Activated CD4-positive, alpha-beta T cell treated with anti-CD3 and anti-CD28 coated beads, Interleukin-2, amount 50 U/mL, for 48 hours (primary cell): ENCODE measurements at places on chromosomes 13 and 19.
A peak's percentile ranks its signal among the peaks of the same experiment; 100 is the strongest.

- no peak for DNase-seq
These were observed 178.8 kb upstream of the TMTC4 start for GRCh38 chr13:100853434-100853833.

GRCh38 chr13:104473936-104474335 is 1407.7 kb upstream of the SLC10A2 start:
- DNase-seq = no peak

- no peak for DNase-seq
These were observed 237.6 kb downstream of the LACC1 start for GRCh38 chr13:44117351-44117750.

DNA sequence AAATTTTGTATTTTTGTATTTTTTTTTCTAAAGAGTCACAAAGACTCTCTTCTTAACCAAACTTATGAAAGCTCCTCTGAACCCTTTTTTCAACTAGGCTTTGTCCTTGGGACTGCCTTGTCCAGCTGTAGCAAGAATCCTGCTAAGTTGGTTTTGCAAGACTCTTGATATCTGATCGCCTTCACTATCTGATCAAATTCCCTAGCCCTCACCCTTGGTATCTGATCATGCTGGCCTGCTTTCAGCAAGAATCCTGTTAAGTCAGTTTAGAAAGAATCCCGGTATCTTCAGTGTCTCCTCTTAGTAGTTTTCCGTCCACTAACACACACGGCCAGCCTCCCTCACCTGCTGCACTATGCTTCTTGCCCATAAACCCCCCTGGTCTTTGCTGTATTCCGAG is 1.9 kb upstream of the SIGLEC5 start:
- no peak for DNase-seq

DNA sequence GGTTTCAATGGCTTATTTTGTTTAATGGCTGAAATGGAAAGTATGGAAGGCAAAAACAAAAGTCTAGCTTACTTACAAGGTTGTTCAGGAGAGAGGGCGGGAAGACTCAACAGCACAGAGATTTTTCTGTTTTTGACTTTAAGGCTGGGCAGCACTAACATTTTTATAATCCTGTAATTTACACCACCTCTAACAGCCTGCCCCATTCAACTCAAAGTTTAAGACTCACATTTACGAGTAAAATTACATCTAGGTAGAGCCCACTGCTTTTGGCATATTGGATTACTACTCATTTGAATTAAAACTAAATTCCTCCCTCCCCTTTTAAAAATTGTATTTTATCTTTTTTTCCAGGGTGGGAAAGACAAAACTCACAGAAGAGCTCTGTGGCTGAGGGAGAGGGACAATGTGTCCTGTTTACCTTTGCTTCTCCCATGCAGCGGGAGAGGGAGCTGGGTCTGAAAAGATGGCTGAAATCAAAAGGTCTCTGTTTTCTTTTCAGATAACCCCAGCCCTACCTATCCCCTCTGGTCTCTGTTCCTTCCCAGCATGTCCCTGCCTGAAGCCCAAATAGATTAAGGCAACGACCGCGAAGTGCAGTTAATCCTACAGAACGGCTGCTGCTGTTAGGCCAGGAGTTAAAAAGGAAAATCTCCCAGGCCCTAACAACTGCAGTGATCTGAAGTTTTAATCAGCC is 6.6 kb downstream of the EFNB2 start:
- no peak for DNase-seq

DNA sequence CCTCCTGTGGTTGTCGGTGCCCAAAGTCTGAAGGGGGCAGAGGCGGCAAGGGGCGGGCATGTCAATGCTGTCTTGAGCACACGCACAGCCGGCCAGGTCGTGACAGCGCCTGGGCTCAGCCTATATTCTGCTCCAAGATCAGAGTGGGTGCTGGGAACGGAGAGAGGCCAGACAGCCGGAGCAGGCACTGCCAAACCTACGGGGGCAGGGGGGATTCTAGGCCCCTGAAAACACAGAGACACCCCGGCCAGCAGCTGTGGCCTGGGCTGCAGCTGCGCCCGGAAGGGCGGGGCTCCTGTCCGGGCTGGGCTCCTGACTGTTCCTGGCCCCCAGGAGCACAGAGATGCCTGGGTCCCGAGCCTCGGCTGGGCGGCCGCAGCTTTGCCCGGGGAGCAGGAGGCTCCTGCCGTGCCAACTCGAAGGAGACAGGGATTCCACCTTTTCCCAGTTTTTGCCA is 2662.9 kb upstream of the PCDH20 start:
- DNase-seq = no peak

DNA sequence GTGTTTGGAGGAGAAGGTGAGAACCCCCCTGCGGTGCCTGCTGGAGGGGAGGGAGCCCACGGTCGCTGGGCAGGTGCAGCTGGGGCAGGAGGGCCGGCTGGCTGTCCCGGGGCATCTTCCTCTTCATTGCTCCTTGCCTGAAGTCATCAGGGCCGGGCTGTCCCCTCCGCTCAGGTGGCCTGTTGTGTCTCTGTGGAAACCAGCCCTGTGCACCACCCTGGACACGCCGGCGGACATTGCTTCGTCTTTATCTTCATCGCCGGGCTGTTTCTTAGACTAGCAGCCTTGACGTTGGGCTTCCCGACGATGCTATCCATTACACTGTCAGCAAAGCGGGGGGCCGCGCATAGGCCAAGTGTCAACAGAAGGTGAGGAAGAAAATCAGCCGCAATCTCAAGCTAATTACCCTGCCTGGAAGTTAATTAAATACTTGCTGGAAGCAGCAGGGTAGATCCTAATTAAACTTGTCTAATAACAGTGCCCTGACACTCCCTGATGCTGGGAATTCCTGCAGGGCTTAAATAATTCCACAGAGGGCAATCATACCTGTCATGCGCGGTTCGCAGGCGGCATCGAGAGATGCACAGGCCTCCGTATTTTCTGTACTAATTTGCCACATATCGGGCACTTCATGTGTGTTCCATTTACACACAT is 111.4 kb upstream of the SOX1 start:
- DNase-seq = no peak

- no peak for DNase-seq
These were observed 51.5 kb downstream of the SKA3 start for GRCh38 chr13:21124852-21125251.

DNA sequence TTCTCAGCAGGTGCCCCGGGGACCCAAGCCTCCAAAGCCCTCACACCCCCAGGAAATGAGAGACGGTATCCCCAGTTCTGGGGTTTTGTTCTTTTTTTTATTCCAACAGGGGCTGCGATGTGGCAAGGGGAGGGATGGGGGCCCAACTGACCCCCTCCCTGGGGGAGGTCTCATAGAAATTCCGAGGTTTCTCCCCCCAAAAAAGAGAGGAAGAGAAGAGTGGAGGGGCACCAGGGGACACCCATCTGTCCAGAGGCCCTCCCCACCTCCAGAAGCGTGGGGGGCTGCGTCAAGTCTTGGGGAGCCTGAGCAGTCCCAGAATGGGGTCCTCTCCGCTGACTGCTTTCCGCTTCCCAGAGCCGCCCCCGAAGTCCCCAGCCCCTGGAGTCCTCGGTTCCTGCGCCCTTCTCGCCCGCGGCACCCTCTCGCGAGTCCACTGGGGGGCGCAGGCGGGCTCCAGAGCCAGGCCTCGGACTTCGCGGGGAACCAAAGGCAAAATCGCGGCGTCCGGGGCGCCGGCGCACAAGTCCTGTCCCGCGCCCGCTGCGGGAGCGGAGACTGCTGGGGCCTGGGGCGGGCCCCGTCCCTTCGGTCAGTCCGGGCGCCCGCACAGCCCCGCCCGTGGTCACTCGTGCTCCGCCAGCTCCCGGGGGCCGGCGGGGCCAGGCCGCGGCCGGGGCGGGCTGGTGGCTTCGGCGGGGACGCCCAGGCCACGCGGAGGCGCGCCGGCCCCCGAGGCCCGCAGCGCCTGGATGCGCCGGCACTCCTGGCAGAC is 4.4 kb upstream of the ATP1A3 start:
- peak; percentile 63 for DNase-seq

DNA sequence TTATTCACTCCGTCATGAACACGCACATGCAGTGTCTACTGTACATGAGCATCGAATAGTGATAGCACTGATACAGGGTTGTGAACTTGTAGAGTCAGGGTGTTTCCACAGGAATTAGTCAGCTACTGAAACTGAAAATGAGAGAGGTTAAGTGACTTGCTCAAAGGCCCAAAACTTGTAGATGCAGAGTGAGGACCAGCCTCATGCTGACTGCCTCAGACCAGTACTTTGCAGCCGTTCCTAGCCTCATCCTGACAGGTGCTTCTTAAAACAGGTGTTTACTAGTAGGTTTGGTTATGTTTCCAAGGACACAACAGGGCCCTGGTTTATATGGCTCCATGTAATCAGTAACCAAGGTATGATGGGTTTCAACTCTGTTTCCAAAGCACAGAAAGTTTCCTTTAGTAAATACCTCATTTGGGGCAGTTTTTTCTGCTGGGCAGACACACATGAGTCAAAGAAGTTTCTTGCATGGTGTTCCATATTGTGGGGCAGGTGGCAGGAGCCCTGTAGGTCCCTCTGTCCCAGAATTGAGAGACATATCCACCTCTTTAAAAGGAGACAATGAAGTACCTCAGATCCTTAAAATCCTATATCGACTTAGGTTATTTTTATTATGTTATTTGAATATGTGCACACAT is 16.0 kb downstream of the FGF9 start:
- peak; percentile 39 for DNase-seq

GRCh38 chr13:57935965-57936364 is 304.4 kb downstream of the PCDH17 start:
- no peak for DNase-seq

DNA sequence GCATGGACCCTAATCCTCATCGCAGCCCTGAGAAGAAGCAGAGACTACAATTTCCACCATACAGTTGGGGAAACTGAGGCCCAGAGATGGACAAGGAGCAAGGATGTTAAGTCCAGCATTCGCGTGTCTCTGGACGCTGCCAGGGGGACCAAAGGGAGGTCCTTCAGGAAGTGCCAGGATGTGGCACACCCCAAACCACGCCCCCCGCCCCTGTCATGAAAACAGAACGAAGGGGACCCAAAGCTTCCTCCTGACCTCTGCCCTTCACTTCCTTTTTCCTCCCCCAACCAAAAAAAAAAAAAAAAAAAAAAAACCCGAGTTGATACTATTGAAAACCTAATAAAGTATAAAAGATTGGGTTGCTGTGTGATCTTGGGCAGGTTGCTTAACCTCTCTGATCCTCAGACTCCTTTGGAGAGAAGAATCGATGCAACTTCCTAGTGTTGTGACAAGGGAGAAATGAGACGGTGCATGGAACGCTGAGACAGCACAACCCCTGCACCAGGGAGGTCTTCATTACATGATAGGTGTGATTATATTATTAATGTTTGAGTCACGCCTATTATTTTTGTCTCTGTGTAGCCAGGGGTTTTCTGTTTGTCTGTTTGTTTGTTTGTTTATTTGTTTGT is 2.7 kb upstream of the ZBTB7A start:
- DNase-seq = peak; percentile 73

DNA sequence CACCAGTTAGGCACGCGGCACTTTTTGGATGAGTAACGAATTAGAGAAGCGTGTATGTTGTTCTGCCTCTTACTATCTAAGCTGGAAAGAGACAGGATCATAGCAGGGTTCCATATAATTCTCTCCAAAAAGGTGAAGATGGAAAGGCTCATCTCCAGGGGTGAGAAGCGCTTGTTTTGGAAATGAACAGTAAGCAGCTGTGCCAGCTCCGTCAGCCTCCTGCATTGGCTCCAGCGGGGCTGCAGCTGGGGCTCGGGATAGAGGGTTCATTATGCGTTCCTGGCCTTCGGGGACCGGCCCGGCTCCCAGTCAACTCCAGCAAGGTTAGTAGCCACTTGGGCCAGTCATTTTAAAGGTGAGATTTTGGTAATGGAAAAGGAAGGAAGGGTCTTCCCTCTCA is 155.5 kb downstream of the COL4A1 start:
- no peak for DNase-seq

GRCh38 chr19:48835734-48836088 is 580 bp downstream of the HSD17B14 start:
- DNase-seq = peak; percentile 99

DNA sequence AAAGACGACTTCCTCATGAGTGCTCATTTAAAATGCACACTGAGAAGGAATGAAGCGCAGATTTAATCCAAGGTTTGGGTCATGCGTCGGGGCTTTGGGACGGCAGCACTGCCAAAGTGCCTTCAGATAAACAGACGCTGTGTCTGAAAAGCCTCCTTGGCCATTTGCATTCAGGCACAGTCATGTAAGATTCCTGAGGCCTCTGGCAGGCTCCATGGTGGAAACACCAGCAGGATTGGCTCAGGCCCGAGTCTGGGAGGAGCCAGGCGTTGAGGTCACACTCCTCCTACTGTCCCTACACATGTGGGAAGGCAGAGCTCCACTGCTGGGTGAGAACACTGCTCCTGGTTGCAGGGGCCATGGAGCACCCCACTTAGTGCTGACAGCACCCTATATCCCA is 113.3 kb upstream of the KL start:
- no peak for DNase-seq

- no peak for DNase-seq
These were observed 87.8 kb downstream of the TDRD3 start for GRCh38 chr13:60484865-60485264.

- no peak for DNase-seq
These were observed 51.1 kb downstream of the HS6ST3 start for GRCh38 chr13:96141032-96141431.

GRCh38 chr13:113991191-113991669 is 17.4 kb upstream of the C13orf46 start:
- no peak for DNase-seq
